Right lobe of liver (tissue), 6 donors: ENCODE measurements at places on chromosomes 5 and 9.
A peak's percentile ranks its signal among the peaks of the same experiment; 100 is the strongest.

- no peak for DNase-seq
- no peaks in the 10 kb centered on the region for H3K4me1 ChIP-seq
- H3K4me3 ChIP-seq: no peak overlapping the region
- no peaks in the 10 kb centered on the region for H3K27me3 ChIP-seq
- H3K36me3 ChIP-seq: no peaks in the 10 kb centered on the region
Measured at GRCh38 chr9:114484854-114485443, 20.3 kb downstream of the WHRN start.

DNA sequence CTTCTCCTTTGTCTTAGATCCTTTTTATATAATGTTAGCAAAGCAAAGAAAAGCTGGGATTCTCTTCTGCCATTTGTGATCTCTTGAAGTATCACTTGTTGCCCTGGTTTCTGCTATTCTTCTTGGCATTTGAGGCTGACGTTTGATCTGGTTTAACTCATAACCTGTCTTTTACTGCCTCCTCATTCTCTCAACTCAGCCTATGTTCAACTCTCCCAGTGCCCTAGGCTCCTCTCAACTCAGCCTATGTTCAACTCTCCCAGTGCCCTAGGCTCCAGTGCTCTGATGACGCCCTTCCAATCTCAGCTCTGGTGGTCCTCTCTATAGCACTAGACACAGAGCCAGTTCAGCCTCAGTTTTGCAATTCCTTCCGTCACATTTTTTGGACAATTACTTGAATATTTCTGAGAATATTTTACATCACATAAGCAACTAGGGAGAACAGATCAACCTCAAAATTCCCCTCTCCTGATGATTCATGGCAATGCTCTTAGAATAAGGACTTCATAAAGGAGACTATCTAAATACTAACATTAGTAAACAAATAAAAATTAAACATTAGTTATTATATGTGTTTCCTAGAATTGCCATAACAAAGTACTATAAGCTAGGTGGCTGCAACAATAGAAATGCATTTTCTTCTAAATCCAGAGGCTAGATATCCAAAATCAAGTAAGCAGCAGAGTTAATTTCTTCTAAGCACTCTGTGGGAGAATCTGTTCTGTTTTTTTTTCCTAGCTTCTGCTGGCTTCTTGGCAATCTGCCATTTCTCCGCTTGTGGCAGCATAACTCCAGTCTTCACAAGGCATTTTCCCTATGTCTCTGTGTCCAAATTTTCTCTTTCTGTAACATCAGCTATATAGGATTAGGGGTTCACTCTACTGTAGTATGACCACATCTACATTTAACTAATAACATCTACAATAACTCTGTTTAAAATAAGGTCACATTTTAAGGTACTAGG lies 662.1 kb upstream of the FTMT start:
- DNase-seq: no peak
- H3K4me1 ChIP-seq: no peaks in the 10 kb centered on the region
- H3K27me3 ChIP-seq: no peaks in the 10 kb centered on the region
- no peaks in the 10 kb centered on the region for H3K36me3 ChIP-seq
- no peak overlapping the region for H3K4me3 ChIP-seq
- H3K27ac ChIP-seq: no peak overlapping the region

DNA sequence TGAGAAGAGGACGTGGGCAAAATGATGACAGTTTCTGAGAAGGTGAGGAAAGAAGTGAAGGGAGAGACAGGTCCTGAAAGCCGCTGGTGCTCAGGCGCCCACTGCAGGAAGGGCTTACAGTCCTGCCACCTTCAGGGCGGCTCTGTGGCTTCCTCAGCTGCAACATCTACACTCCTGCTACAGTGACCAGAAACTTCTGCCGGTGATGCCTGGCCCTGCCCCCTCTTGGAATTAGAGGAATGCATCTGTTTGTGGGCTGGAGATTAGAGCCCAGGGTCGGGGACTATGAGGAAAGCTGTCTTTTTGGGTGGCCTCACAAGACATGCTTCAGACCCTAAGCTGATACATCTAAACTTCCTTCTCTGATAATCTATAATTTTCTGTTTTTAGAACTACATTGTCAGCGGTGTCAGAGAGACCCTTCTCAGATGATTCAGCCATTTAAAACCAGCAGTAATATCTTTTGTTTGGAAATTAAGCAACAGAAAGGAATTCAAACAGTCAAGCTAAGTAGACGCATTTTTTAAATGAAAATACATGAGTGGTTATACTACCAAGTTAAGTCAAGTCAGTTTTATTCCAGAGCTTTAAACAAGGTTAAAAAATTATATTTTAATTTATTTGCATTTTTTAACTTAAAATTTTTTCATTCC lies 30.4 kb downstream of the PRDM6 start:
- H3K4me3 ChIP-seq: no peak overlapping the region
- no peak overlapping the region for H3K27ac ChIP-seq
- no peak for DNase-seq
- no peaks in the 10 kb centered on the region for H3K27me3 ChIP-seq
- H3K4me1 ChIP-seq: no peaks in the 10 kb centered on the region
- no peaks in the 10 kb centered on the region for H3K36me3 ChIP-seq

DNA sequence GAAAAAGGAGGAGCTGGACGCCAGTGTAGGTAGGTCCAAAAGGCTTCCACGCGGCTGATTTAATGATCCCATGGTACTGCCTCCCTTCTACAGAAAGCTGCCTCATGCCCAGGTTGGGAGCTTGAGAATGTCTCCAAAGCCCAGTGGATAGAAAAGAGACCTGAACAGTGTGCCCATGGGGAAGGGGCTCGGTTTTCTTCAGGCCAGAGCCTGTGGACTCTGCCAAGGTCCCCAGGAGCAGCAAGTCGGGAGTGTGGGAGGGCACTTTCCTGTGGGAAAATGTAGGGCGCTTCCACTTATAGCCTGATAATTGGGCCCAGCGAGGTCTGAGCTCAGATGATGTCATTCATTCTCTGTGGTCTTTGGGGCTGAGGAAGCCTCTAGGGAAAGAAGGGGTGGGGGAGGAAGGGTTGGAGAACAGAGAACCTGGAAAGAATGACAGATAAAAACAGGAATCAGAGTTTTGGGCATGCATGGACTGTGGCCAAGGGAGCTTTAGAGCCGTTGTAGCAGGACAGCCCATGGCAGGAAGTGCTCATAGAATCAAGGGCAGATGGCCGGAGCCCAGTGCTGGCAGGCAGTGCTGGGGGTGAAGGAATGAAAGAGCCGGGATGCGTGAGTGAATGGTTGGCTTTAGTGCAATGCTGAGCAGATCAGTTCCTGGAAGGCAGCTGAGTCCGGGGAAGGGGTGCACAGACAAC lies 42.5 kb upstream of the SH3PXD2B start:
- peak; percentile 35 for DNase-seq
- H3K4me1 ChIP-seq: no peaks in the 10 kb centered on the region
- H3K36me3 ChIP-seq: no peaks in the 10 kb centered on the region
- H3K4me3 ChIP-seq: no peak overlapping the region
- no peaks in the 10 kb centered on the region for H3K27me3 ChIP-seq

DNA sequence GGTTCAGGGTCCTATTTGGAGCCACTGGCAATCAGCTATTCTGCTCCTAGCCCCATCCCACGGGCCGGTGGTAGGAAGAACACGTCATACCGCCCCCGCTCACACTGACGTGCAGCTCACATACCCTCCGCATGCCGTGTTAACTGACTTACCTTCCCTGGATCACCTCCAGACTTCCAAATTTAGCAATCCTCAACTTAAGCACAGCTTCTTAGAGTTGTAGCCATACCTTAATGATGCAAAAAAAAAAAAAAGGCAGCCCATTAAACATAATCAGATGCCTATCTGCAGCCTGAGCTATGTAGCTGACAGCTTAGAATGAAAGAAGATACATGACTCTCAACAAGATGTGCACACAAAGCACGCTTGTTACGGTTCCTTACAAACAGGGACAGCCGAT lies 93.0 kb downstream of the IRX2 start:
- no peak overlapping the region for H3K27ac ChIP-seq
- H3K36me3 ChIP-seq: no peaks in the 10 kb centered on the region
- H3K4me3 ChIP-seq: no peak overlapping the region

DNA sequence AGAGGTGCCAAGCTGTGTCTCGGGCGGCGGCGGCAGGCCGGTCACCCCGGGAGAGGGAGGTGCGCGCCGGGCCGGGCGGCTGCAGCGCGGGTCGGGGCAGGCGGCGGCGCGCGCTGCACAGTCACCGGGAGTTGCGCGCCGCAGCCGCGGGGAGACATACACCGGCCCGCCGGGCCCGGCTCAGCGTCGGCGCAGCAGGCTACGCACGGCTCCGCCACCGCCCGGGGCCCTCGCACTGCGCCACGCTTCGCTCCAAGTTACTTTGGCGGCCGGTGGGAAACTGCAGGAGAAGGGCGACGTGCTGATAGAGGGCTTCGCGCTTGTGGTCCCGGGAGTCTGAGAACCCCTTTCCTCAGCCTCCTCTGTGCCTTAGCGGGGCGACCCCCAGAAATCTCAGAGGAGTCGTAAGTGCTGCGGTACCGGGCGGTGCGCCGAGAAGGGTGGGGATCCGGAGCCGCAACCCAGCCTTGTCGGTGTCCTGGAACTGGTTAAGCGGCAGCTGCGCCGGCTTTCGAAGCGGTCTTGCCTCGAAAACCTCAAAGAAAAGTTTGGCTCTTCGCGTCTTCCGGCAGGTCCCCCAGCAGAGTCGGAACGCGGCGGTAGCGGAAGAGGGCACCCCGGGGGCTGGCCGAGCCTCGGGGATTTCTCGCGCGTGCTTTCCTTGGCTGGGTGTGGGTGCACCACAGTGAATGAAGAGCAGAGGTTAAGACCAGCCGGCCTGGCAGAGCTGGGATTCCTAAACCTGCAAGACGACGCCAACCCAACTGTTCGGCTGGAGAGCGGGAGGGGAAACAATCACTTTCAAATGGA lies at the start of gene EFNA5:
TSS of gene EFNA5 (minus strand) at position 6 of the 810 bp plus-strand sequence.
- peak within 1 kb of the TSS; percentile 49 for H3K4me3 ChIP-seq
- no peaks in the 10 kb centered on the region for H3K27me3 ChIP-seq
- no peak within 1 kb of the TSS for H3K27ac ChIP-seq
- H3K4me1 ChIP-seq: no peaks in the 10 kb centered on the region
- no peaks in the 10 kb centered on the region for H3K36me3 ChIP-seq

- H3K27ac ChIP-seq: no peak overlapping the region
- H3K4me1 ChIP-seq: no peaks in the 10 kb centered on the region
- no peak for DNase-seq
- H3K27me3 ChIP-seq: no peaks in the 10 kb centered on the region
- no peaks in the 10 kb centered on the region for H3K36me3 ChIP-seq
Measured at GRCh38 chr5:67066815-67067214, 129.8 kb downstream of the CD180 start.

- no peaks in the 10 kb centered on the region for H3K27me3 ChIP-seq
- H3K4me1 ChIP-seq: no peaks in the 10 kb centered on the region
- H3K27ac ChIP-seq: no peak overlapping the region
- H3K36me3 ChIP-seq: no peaks in the 10 kb centered on the region
- DNase-seq: no peak
Measured at GRCh38 chr9:68941780-68942459, 72.0 kb downstream of the PRKACG start.

- no peak overlapping the region for H3K27ac ChIP-seq
- H3K27me3 ChIP-seq: no peaks in the 10 kb centered on the region
- no peaks in the 10 kb centered on the region for H3K36me3 ChIP-seq
Measured at GRCh38 chr5:117759849-117760499, 1185.4 kb upstream of the SEMA6A start.

GRCh38 chr9:130556396-130557076 lies 22.8 kb upstream of the FUBP3 start:
- peak; percentile 9 for DNase-seq
- H3K4me3 ChIP-seq: no peak overlapping the region
- no peaks in the 10 kb centered on the region for H3K4me1 ChIP-seq
- no peak overlapping the region for H3K27ac ChIP-seq
- no peaks in the 10 kb centered on the region for H3K36me3 ChIP-seq

GRCh38 chr9:114480746-114481435 lies 24.4 kb downstream of the WHRN start:
- no peaks in the 10 kb centered on the region for H3K27me3 ChIP-seq
- H3K4me3 ChIP-seq: no peak overlapping the region
- H3K36me3 ChIP-seq: no peaks in the 10 kb centered on the region
- no peak for DNase-seq
- no peaks in the 10 kb centered on the region for H3K4me1 ChIP-seq
- no peak overlapping the region for H3K27ac ChIP-seq

DNA sequence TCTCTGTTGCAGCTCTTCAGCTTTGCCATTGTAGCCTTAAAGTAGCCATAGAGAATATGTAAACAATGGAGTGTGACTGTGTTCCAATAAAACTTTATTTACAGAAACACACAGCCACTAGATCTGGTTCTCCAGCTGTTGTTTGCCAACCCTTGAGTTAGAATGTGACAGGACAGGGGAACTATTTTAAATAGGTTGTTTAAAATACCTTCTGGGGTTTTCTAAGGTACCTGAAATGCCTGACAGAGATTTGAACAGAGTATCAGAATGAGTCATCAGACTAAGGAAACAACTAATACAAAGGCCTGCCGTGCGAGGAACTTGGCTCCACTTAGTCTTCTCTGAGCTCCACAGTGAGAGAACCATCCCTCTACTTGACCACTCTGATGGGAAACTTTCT lies 85.4 kb downstream of the HSD17B4 start:
- H3K36me3 ChIP-seq: peaks cover 13% of the 10 kb centered on the region
- no peak overlapping the region for H3K27ac ChIP-seq
- DNase-seq: no peak
- no peaks in the 10 kb centered on the region for H3K27me3 ChIP-seq

- no peaks in the 10 kb centered on the region for H3K36me3 ChIP-seq
- DNase-seq: no peak
- H3K4me3 ChIP-seq: peak overlapping the region; percentile 7
- H3K27me3 ChIP-seq: peaks cover 60% of the 10 kb centered on the region
- no peak overlapping the region for H3K27ac ChIP-seq
- H3K4me1 ChIP-seq: no peaks in the 10 kb centered on the region
Measured at GRCh38 chr5:123088031-123088805, 823 bp upstream of the PRDM6 start.

DNA sequence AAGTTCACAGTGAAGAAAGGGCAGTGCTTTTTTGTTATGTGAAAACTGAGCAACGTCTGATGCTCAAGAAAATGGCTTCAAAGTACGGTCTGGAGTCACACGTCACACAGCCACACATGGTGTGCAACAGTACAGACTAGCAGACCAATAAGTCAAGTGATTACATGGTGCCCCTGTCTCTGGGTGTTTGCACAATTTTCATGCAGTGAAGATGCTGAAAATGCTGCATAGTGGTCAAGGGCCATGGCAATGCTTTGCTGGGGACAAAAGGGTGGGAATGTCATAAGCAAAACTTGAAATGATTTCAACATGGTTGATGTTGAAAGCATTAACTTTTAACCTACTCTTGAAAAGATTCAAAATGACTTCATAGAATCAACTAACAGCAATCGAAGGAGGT lies 231.2 kb downstream of the EBF1 start:
- H3K4me3 ChIP-seq: no peak overlapping the region
- H3K36me3 ChIP-seq: no peaks in the 10 kb centered on the region
- H3K4me1 ChIP-seq: no peaks in the 10 kb centered on the region
- DNase-seq: no peak
- H3K27me3 ChIP-seq: no peaks in the 10 kb centered on the region
- no peak overlapping the region for H3K27ac ChIP-seq
